Activated T-helper 1 cell treated with anti-CD3 and anti-CD28 coated beads, Interleukin-2, amount 50 U/mL, for 16 hours (primary cell): ENCODE measurements at places on chromosomes 11 and 22.
A peak's percentile ranks its signal among the peaks of the same experiment; 100 is the strongest.

- DNase-seq, result no peak
Observed at GRCh38 chr11:92190535-92191206, 33.9 kb upstream of the FAT3 start.

DNA sequence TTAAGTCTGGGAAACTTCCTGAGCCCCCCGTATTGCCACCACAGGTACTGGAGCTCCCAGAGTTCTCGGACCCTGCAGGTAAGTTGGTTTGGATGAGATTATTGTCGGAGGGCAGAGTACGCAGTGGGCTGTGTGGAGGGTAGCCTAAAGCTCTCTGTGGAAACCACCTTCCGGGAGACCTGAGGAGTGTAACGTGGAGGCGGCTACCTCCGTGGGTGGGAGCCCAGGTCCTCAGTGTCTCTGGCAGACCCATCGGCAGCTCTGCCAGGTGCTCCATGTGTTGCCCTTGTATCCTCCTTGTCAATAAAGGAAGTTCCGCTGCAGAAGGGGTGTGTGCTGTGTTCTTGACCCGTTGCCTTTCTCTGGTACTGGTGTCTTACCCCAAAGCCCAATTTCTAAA, 61.4 kb downstream of the SYT13 start:
- DNase-seq, result no peak

DNA sequence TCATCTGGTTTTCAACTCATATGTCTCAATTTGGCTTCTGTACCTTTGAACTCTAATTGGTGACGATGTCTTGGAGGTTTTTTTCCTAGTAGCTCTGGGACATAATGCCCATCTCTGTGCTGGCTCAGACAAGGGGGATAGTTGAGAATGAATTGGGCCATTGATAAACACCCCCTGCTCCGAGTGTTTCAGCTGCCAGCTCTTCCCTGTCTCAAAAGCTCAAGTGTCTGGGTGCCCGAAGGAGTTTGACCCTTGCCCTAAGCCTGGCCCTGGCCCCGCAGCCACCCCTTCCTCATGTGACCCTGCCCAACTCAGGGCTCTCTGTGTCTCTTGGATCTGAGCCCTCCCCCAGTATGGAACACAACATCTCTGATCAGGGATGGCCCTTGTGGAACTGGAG, 3.0 kb downstream of the INSC start:
- no peak for DNase-seq

GRCh38 chr22:50530877-50531545, 1.2 kb upstream of the TYMP start:
- DNase-seq, result peak; percentile 72

DNA sequence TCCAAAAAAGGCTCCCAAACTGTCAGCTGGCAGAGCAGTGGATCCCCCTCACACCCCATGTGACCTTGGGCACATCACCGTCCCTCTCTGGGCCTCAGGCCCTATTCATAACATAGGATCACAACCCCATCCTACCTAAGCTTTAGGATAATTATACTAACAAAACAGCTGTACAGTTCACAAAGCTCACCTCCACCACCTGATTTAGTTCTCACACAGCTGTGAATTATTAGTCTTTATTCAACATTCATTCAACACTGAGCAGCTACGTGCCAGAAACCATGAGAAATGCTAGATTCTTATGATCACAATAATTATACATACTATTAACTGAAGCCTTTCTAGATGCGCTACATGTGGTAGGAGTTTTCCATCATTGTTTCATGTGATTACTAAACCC, 9.5 kb downstream of the WNT11 start:
- DNase-seq, result no peak

DNA sequence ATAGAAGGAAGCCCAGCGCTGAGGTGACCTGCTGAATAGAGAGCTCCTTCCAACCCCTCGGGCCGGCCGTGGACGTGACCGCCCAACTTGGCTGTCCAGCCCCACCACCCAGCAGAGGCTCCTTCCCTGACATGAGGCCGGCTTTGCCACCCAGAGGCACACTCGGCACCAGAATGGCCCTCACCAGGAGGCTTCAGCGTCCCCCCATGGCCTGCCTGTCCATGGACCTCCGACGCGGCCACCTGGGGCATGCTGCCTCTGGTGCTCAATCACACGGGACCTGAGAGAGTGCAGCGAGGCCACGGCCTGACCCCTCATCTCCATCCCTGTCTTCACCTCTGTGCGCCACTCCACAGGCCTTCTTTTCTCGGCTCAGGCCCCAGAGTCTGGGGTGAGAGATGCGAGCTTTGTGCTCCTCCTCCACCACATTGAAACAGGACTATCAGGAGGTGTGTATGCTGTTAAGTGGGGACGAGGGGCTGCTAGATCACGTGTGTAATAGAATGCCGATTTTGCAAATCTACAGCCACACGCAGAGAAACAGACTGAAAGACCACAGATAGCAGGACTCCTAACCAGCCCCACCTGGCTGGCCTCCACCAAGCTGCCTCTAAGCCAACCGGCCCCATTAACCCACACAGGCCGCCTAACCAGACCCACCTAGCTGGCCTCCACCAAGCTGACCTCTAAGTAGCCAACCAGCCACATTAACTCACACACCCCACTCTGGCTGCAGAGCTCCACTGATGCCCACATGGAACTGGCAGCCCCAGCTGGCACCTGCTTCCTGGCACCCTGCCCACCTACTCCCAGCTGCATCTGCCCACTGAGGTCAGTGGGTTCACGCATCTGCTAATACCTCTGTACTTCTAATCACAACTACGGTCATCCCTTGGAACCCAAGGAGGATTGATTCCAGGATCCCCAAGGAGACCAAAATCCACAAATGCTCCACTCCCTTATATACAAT, 20.7 kb downstream of the LINC01488 start:
- no peak for DNase-seq

DNA sequence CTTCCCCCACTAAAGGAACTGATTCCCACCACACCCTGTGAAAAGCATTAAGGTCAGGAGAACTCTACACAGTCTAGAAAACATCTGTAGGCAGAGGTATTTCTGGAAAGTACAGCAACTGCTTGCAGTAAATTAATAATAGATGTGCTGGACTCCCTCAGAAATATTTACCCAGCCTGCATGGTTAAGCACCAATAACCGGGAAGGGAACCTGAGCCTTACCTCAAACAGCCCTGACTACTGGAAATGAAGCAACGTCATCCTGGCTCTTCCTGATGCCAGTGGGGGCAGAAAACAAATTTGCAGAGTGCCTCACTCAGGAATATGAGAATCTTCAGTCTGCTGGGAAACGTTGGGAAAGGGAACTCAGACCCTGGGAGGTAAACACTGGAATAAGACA, 318.1 kb downstream of the TENM4 start:
- DNase-seq, result no peak

- DNase-seq, result no peak
Observed at GRCh38 chr11:11981840-11982239, 26.6 kb downstream of the DKK3 start.

- DNase-seq, result peak; percentile 21
Observed at GRCh38 chr11:124920870-124921609, 2.0 kb downstream of the HEPN1 start.

DNA sequence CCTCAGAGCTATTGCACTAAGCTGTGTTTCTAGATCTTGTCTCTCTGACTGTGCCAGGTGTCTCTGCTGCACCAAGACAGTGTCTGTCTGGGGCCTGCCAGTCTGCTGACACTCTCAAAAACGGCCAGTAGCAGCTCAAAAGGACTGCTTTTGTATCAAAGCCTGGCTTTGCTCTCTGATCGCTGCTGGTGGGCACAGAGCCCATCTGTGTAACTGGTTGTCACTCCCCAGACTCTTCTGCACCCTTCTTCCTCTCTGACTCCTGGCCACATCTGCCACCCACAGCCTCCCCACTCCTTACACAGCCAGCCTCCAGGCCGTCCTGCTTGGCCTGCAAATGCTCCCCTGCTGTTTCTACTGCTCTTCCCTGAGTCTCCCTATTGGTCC, 26.5 kb downstream of the MED15 start:
- DNase-seq, result no peak

- DNase-seq, result no peak
Observed at GRCh38 chr11:128464878-128465450, 122.4 kb downstream of the ETS1 start.

- DNase-seq, result no peak
Observed at GRCh38 chr11:120500414-120501071, 11.0 kb upstream of the GRIK4 start.
